ENCODE measurements at places on chromosomes 2 and 18. TPM values are rescaled to one million over a fixed set of nuclear protein-coding genes. Genes with fewer than 3 reads are reported as not detected.

The NYAP2 gene
- total RNA-seq: 7.8 TPM

The ZRANB3 gene
- 14.5 TPM for total RNA-seq

The SERPINB13 gene
- total RNA-seq: not detected

The GNAL gene
- total RNA-seq: 49.8 TPM

The SMC6 gene
- 29.5 TPM for total RNA-seq

The ZNF142 gene
- total RNA-seq: 11.9 TPM

The PARD3B gene
- total RNA-seq: 5.6 TPM

The WDPCP gene
- total RNA-seq: 48.0 TPM

The MYOM1 gene
- total RNA-seq: 2.3 TPM

The SLC19A3 gene
- total RNA-seq: 1.2 TPM

The HJURP gene
- 1.9 TPM for total RNA-seq

The YES1 gene
- 41.6 TPM for total RNA-seq

The ZNF396 gene
- total RNA-seq: 5.0 TPM

The DSC1 gene
- not detected for total RNA-seq

The ACKR3 gene
- total RNA-seq: 20.3 TPM

DNA sequence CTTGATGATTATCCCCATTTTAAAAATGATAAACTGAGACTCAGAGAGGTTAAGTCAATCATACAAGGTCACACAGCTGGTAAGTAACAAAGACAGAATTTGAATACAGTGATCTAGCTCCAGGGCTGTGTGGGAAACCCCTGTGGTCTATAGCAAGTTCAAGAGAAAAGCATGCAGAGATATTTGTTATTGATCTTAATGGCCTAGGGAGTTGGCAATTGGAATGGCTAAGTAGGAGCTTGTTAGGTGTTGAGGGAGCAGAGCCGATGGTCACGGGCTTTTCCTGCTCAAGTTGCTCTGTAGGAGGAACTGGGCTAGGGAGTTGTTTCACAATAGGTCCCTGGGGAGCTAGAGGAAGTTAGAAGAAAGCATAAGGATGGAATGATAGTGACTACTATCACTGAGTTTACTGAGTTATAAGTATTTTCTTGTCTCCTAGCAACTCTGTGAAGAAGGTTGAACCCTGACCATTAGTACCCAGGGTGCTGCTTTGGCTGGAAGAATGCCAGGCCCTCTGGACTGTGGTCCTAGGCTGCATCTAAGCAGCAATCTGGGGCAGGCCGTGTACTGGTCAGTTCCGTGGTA, 30.0 kb downstream of the RNF125 start:
- no peak for DNase-seq

GRCh38 chr2:102239344-102239743, 52.5 kb downstream of the IL1RL2 start:
- DNase-seq: no peak

DNA sequence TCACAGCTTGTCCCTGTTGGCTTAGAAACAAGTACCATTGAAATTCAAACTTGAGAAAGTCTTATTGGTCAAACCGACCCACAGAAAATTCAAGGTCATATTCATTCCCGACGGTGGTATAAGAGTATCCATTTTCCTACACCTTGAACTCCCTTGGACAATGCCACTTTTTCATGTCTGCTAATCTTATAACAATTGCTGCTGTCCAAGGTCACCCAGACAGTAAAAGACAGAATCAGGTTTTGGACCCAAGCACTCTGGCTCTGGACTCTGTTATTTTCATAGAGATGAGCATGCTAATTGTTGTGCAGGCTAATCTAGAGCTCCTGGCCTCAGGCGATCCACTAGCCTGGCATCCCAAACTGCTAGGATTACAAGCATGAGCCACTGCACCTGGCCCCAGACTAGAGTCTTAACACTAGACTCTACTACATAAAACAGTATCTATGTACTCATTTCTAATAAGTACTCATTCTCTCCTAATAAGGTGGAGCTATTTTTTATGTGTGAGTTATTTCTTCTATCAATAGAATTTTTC, 57.8 kb downstream of the C2orf76 start:
- no peak for DNase-seq

- DNase-seq: no peak
Observed at GRCh38 chr2:200356321-200356720, 49.8 kb downstream of the SPATS2L start.

- DNase-seq: no peak
Observed at GRCh38 chr2:16102976-16103380, 162.6 kb downstream of the MYCN start.

GRCh38 chr18:24296276-24296675, 101.3 kb downstream of the OSBPL1A start:
- no peak for DNase-seq

- DNase-seq: no peak
Observed at GRCh38 chr2:196073521-196073920, 4.9 kb upstream of the DNAH7 start.

GRCh38 chr2:58543442-58543841, 302.3 kb upstream of the FANCL start:
- no peak for DNase-seq

DNA sequence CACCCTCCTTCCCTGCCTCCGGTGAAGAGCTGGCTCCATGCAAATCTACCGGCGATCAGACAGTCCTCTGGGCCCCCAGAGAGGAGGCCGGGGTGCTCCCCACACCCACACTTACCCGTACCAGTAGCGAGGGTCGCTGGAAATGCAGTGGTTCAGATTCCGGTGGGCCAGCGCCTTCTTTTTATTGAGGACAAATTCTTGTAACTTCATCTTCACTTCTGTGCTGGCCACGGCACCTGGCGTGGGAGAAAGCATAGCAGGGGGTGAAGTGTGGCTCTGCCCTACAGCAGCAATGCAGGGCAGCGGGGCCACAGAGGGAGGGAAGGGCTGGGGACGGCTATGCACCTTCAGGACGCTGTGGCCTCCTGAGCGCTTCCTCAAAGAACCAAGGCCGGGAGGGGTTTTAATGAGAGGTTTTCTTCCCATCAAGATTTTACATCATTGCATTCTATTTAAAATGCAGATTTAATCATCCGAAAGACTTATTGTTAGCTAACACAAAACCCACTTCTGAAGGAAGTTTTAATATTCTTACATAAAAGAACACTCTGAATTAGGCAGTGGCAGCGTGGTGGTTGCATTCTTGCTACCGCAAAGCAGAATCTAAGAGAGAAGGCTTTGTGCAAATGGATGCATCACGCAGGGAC, 237.0 kb downstream of the HDAC4 start:
- no peak for DNase-seq

DNA sequence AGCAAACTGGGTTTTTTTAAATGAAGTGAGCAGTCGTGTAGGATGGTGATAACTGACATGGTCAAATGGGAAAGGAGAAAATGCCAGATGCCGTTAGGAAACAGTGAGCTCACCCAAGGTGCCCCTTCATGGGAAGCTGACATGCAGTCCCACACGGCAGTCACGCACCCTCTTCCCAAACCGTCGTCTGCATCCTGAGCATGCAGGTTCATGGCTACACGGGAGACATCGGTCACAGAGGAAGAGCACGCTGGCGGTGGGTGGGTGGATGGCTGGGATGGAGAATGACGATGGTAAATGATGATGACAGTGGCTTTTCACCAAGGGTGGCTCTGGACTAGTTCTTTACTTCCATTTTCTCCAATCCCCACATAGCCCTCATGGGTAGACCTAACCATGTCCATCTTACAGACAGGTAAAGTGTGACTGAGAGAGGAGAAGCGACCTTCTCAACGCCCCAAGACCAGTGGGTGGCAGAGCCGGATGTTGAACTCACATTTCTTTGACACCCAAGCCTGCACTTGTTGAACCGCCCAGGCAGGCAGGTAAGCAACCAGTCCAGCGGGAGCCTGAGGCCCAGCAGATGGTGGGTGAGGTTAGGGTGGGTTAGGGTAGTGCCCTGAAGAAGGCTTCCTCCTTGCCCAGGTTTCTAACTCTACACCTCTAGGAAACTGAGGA, 44.5 kb downstream of the TNS1 start:
- DNase-seq: no peak

- no peak for DNase-seq
Observed at GRCh38 chr2:38446418-38446817, 69.3 kb upstream of the ATL2 start.

- DNase-seq: no peak
Observed at GRCh38 chr2:181742361-181742760, 62.0 kb upstream of the NEUROD1 start.
